ENCODE measurements at places on chromosomes 5 and 9.

GRCh38 chr5:117800261-117800660 lies 1188.1 kb downstream of the DTWD2 start:
- DNase-seq: no peak

DNA sequence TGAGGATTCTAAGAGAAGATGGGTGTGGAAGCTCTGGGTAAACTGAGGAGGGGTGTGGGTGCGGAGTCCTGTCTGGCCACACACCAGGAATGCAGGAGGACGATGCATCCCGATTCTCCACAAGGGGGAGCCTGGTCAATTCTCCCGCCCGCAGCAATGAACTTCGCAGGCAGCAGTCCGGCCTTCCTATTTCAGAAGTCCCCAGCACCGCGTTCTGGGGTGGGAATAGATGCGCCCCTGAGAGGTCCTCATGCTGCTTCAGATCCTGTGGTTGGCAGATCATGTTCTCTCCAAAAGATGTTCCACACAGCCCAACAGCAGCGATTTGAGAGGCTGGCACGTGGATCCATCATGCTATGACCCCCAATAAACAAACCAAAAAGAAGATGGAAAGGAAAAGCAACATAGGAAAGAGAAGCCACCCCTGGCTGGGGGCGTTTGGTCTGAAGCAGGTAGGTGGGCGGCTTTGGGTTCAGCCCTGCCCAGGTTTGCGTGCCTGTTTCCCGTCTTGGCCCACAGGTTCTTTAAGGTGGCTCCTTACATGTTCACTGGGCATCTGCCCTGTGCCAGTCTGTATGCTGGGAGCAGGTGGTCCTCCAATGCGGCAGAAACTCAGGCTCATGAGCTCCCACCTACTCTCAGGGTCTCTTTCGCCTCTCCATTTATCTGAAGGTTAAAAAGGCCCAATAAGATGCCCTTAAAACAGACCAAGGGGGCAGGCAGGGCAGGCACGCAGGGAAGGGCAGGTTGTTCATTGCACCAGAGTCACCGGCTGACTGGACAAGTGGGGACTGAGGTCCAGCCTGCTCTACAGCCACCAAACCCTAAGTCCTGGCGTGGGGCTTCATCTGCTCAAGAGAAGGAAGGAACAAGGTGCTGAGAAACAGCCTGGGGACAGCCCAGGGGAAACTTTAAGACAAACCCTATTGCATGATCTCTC lies 171.6 kb downstream of the PAX5 start:
- peak; percentile 18 for DNase-seq

GRCh38 chr5:9545992-9546851 lies at the start of gene SEMA5A:
TSS of gene SEMA5A (minus strand) at chr5:9546075. CDS start at chr5:9379946, 166,129 bp downstream.
- peak; percentile 88 for DNase-seq

DNA sequence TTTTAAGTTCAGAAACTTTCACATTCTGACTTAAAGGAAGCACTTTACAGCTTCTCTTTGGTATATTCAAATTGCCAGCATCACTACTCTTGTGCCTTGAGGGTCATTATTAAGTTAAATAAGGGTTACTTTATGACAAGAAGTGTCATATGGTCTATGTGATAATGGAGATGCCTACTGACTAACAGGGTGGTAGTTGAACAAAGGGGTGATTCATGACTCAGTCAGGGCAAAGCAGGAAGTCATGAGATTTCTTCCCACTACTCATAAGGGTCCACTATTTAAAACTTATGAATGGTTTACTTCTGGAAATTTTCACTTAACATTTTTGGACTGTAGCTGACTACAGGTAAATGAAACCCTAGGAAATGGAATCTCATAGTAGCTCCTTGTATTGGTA lies 938.3 kb upstream of the PTPRD start:
- no peak for DNase-seq

GRCh38 chr5:106860398-106861044 lies 810.2 kb downstream of the EFNA5 start:
- DNase-seq: no peak

GRCh38 chr9:68493958-68494577 lies 46.6 kb downstream of the TMEM252 start:
- no peak for DNase-seq

- peak; percentile 94 for DNase-seq
These were observed 32.4 kb downstream of the PCDHGC5 start for GRCh38 chr5:141521244-141521781.

DNA sequence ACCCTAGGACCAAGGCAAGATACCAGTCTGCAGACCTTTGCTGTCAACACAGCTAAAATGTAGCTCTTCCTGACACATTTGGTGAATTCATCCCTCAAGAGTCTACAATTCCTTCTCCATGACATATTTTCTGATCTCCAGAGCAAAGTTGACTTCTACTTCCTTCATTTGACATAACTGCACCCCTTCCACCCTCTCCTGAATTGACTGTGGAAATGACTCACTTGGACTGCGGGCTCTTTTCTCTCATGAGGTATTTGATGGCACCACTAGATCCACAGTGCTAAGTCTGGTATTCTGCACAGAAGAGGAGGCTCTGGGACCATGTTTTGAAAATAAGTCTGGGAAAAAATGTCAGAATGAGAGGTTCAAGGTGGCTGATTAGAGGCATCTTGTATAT lies 338.4 kb upstream of the TRPC7 start:
- no peak for DNase-seq

DNA sequence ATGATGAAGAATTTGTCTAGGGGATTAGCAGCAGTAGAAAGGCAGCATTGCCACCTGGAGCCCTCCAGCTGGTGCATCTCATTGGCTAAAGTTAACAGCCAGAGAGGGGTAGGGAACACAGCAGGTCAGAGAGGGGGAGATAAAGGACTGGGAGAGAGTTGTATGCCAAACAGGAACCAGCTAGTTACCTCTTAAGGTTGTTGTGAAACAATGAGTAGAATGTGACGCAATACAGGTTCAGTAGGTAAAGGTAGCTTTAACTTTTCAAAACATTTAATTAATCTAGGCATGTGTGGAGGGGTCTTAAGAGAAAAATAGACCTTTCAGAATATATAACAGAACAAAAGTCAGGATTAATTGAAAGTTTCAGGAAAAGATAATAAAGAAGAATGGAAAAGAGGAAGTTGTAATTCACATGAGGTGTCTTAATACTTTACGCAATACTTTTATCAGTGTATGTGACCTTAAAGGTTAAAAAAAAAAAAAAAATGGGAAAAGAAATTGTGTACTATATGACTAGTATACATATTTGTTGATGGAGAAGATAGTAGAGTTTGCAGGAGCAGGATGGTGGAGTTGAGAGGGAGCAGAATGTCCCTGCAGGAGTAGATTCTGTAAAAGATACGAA lies 14.3 kb downstream of the FBXO38 start:
- no peak for DNase-seq

- no peak for DNase-seq
These were observed 133.4 kb downstream of the TRPM3 start for GRCh38 chr9:70987986-70988385.

DNA sequence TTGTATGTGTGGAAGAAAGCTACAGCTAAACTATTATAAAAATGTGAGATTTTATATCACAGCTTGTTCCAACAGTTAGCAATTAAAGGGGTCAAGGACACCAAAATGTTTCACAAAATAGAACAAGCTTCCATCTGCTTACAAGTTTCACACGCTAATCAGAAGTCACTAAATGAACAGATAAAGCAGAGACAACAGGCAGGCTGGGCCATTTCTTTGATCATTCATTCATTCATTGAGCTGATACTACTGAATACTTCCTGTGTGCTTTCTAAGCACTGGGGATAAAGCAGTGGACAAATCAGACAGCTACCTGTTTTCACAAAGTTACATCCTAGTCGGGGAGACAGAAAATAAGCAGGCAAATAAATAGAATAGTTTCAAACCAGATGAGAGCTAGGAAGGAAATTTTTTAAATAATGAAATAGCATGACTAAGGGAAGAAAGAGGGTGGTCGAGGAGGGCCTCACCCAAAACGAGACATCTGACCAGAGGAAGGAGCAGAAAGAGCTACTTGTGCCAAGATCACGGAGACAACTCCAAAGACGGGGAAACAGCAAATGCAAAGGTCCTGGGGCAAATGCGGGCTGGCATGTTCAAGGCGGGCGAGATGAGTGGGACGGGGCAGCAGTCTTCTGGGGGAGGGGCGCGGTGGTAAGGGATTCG lies 1.2 kb downstream of the MAPK9 start:
- DNase-seq: no peak

DNA sequence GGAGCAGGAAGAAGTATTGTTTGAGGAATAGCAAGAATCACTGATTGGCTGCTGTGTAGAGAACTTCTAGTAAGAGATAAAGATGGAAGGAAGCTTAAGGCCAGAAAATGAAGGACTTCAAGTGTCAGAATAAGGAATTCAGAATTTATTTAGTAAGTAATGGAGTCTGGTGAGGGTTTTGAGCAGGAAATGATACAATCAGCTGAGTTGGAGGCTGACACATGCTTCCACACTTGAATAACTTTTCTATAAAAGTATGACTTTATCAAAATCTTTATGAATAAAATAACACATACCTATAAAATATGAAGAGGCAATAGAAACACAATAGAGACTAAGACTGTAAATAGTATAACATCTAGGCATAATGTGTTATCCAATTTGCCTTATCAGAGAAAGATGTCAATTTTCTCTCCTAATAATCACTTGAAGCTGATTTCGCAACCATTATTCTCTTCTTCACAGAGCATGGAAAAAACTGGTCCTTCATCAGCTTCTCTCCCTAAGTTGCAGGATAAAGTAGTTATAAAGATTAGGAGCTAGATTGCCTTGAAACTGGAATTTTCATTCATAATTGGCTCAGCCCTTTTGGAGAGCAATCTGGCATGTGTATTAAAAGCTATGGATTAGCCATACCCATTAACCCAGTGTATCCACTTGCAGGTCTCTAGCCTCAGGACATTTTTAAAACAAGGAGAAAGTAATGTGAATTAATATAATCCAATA lies 143.4 kb downstream of the ZNF608 start:
- DNase-seq: no peak

DNA sequence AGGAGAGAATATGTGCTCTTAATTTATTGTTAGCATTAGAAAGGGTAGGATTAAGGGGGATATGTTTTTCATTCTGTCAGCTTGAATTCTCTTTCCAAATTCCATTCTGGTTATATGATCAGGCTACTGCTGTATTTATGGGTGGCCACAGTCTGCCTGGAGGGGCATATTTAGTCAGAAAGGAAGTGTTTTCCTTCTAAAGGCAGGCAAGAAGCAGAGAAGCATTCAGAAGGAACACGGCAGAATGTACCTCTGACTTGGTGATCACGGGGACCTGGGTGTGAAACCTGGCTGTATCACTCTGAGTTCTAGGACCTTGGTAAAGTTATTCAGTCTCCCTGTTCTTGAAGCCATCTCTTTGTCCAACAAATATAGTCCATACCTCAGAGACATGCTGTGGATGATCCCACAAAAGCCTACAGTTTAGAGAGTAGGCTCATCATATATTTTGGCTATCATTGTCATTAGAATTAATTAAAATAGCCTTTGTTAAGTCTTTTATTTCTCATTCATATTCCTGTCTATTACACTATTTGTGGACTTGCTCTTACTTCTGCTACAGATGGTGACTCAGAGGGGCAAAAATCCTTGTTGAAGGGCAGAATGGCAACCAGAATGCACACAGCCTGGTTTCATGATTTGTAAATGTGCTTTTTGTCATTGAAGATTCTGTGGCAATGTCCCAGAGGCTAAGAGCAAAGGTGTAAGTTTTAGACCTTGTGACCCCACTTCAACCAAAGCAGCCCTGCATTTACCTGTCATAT lies 2.7 kb downstream of the TNC start:
- DNase-seq: peak; percentile 59

DNA sequence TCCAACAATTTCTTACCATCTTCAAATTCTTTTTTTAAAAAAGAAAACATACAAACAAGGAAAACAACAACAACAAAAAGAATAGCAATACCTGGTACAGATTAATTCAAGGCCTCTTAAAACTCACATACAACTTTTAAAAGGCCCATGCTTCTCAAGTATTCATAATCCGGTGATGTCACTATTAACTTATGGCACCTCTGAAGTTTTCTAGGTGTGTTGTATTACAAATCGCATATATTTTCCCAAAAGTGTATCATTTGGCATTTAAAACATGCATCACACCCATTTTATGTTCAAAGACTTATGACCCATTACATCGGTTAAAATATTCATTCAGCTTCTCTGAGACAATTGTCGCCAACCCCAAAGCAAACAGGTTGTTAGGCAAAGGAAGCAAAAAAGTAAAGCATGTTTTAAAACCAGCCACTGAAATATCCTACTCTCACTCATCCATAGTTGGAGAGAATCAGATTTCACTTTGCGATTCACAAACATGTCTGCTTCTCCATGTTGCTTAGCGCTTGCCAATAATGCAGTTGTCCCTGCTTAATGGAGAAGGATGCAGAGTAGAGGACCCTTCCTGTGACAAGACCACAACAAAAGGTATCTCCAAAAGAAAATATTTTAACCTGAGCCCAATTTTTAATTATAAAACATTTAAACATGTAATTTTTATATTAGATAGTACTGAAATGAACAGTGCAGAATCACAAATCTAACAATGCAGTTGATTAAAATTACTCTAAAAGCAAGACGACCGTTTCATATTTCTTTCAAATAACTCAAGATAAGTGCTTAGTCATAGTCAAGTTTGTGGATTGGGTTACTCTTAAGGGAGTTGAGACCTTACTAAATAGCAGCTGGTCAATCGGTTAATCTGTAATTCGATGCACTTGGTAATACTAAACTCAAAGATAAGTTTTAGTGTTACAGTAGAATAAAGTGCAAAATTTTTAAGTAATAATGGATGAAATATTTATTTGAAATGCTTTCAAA lies 1.6 kb downstream of the SKP1 start:
- peak; percentile 30 for DNase-seq

- DNase-seq: no peak
These were observed 538.6 kb upstream of the CYLC2 start for GRCh38 chr9:102456562-102456961.

DNA sequence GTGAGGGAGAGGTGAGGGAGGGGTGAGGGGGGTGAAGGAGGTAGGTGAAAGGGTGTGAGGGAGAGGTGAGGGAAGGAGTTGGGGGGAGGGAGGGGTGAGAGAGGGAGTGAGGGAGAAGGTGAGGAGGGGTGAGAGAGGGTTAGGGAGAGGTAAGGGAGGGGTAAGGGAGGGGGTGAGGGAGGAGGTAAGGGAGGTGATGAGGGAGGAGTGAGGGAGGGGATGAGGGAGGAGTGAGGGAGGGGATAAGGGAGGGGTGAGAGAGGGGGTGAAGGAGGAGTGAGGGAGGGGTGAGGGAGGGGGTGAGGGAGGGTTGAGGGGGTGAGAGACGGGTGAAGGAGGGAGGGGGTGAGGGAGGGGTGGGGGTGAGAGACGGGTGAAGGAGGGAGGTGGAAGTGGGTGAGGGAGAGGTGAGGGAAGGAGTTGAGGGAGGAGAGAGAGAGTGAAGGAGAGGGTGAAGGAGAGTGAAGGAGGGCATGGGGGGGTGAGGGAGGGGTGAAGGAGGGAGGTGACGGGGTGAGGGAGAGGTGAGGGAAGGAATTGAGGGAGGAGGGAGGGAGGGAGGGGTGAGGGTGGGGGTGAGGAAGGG lies 18.5 kb downstream of the NINJ1 start:
- DNase-seq: no peak

DNA sequence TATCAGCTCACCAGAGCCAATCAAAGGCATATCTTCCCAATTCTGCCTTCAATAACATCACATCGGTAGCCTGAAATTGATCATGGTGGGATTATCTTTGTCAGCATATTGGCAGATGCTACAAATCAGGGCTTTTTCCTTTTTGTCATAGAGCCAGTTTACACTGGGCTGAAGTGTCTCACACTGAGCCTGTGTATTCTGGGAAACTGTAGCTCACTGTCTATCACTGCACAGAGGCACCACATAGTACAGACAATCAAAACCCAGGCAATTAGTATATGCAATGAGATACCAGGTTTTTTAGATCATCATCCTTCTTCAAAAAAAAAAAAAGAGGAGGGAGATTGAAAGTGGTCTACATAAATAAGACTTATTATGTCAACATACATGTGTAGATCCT lies 46.6 kb downstream of the ADAM19 start:
- DNase-seq: no peak

Measured in SJSA1 (cell line).